ENCODE measurements at places on chromosomes 1 and 21.

DNA sequence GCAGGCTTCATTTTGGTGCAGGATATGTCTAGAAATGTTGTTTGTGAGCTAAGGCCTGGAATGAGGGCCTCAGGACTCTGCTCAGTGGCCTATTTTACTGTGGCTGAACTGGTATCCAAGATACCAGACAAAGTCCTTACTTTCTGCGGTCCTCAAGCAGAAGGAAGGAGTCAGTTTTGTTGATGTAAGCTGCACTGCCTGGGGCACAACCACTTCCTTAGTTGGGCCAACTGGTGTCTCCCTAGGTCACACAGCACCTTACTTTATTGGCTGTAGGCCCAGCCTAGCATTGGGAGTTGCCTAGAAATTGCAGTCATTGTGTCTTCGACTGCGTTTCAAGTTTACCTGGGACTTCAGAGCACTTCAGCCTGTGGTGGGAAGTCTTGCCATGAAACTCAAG, 1322.7 kb downstream of the AMY1C start:
- no peak for DNase-seq

- DNase-seq, result no peak
Measured at GRCh38 chr1:151888972-151889570, 20.2 kb downstream of the THEM4 start.

DNA sequence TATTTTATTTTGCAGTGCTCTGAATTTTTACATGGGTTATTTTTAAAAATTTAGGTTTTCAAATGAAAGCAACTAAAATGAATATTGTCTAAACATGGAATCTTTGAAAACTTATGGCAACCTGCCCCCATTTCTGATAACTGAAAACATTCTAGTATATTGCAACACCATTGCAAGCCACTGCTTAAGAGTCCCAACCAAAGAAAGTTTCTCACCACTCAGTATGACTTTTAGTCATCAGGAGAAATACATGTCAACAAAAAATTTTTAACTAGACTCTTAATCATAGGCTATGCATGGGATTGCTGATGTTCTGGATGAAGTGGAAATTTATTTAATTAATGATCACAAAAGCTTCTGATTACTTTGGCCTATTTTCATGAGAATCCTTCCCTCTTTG, 112.1 kb downstream of the TNFSF18 start:
- no peak for DNase-seq

DNA sequence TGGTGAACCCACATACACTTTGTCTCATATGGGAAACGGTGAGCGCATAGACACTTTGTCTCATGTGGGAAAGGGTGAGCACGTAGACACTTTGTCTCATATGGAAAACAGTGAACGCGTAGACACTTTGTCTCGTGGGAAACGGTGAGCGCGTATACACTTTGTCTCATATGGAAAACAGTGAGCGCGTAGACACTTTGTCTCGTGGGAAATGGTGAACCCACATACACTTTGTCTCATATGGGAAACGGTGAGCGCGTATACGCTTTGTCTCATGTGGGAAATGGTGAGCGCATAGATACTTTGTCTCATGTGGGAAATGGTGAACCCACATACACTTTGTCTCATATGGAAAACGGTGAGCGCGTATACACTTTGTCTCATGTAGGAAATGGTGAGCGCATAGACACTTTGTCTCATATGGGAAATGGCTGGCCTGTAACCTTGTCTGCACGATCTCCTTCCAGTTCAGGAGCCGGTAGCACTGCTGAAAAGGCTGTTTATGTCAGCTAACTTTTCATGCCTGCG, 50.7 kb upstream of the TRAPPC10 start:
- no peak for DNase-seq

DNA sequence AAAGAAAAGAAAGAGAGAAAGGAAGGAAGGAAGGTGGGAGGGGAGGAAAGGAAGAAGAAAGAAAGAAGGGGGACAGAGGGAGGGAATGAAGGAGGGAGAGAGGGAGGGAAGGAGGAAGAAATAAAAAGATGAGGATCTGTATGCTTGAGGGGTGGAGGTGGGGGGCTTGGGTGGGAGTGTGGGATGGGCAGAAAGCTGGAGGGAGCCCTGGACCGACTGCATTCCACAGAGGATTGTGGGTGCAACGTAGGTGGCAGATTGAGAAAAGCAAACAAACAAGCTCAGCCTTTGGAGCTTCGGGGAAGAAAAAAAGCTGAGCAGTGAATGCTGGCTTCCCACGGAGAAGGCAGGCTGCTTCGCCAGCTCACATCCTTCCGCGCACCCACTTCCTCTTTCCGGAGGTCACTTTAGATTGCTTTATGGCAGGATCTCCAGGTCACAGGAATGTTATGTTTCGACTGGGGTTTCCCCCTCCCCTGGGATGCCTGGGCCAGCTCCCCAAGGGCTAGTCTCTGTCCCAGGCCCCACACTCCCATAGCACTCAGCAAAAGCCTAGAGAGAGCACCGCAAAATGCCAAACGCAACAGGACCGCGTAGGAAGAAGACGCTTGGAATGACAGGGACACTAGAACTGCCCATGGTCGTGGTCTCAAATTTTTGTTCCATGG, 20.7 kb upstream of the LGALS8 start:
- DNase-seq, result no peak

DNA sequence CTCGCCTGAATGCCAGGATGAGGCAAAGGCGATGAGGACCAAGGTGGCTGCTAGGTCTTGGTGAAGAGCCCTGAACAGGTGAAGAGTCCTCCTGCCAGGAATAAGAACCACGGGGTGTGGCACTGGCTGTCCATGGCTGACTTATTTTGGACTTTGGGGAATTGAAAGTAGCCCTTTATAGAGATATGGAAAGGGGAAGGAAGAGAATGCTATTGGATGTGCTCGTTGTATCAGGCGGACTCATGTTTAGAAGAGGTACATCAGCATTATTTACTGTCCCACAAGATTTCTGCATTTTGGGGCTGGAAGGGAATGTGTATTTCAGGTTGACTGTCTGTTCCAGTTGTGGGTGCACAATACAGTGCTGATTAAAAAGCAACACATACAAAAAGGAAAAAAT, 465.8 kb downstream of the DSCAM start:
- no peak for DNase-seq

GRCh38 chr1:208242941-208243526, 1.1 kb downstream of the PLXNA2 start:
- DNase-seq, result no peak

- DNase-seq, result no peak
Measured at GRCh38 chr1:24364975-24365678, 46.0 kb downstream of the GRHL3 start.

DNA sequence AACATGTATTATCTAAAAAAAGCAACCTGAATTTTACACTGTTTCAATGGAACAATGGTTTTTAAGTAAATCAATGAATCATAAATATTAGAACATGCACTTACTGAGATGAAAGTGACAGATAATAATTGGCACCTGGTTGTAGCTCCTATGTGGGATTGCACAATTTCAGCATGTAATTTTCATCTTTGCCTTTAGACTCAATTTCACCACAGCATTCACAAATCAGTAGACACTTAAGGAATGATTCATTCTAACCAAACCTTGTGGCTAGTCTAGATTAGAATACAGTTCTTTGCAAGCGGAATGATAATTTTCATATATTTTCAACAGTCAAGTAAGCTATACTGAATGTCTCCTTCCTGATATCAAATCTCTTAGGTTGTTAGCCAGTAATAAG, 853.4 kb downstream of the KCNT2 start:
- no peak for DNase-seq

DNA sequence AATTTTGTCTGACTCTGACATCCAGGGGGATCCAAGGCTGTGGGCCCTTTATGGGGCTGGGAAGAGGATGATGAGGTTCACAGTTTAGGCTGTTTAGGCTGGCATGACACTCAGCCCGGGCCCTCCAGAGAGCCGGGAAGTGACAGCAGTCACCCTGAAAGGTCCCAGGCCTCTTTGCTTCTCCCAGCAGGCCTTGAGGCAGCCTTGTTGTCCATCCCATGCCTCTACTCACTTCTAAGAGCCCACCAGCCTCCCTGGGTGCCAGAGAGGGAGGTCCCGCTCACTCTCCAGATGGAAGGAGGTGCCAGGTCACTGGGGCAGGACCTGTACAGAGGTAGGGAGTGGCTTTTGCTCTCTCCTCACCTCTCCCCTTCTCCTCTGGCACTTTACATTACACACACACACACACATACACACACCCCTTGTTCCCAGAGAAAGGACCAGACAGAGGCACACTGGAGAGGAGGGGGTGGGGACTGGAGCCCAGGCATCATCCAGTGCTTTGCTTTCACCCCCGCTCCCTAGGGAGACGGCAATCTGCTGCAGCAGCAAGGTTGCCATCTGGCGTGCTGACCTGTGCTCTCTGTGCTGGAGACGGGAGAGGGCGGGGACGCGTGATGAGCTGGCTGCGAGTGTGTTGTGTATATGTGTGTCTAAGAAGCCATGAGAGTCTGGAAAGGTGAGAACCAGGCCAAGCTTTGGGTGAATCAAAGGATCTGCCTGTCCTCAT, 4.6 kb downstream of the KLHDC8A start:
- DNase-seq, result peak; percentile 95

GRCh38 chr1:74689621-74690363, 16.2 kb upstream of the ERICH3 start:
- DNase-seq, result peak; percentile 52

- DNase-seq, result no peak
Measured at GRCh38 chr1:103336408-103336807, 189.1 kb upstream of the RNPC3 start.

GRCh38 chr1:12001249-12001917, 17.9 kb upstream of the MIIP start:
- no peak for DNase-seq

DNA sequence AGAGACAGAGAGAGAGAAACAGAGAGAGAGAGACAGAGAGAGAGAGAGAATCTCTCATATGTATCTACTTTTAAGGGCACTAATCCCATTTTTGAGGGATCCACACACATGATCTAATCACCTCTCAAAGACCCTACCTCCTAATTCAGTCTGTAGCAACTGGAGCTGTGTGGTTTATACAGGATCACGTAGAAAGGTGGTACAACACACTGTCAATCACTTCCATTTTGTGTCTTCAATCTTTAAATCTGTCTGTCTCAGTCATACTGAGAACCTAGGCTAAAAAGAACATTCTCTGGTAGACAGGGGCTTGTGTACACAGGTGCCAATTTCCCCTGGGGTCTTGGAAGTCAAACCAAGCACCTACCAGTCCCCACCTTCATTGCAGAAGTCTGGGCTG, 229.9 kb downstream of the TGFB2 start:
- DNase-seq, result no peak

GRCh38 chr1:175845338-175845737, 101.9 kb upstream of the TNR start:
- DNase-seq, result no peak

GRCh38 chr1:234216116-234216703, 157.0 kb upstream of the COA6 start:
- no peak for DNase-seq

All from NCI-H1092 (cell line).